ENCODE measurements at places on chromosomes 6 and 20. TPM values are rescaled to one million over a fixed set of nuclear protein-coding genes. Genes with fewer than 3 reads are reported as not detected.

GRCh38 chr6:56729719-56730118, 87.0 kb upstream of the DST start:
- DNase-seq: no peak

GRCh38 chr20:7703551-7703961, 236.7 kb downstream of the HAO1 start:
- no peak for DNase-seq

DNA sequence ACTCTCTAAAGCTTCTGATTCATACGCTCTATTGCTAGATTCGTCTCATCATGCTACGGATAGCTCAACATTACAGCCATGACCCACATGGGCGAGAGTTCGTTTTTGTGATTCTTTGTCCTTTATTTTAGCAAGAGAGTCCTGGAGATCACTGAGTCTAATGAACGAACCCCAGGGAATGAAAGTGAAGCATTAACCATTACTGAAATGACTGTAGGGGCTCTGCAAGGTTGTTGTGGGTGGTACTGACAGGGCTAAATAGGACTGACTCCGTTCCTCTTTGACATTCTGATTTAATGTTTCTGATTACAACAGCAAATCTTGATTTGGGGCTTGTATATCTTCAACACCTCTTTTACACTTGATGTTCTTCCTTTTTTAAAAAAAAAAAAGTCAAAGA, 13.7 kb upstream of the RTF2 start:
- DNase-seq: no peak

GRCh38 chr20:47664744-47665143, 120.5 kb downstream of the SULF2 start:
- no peak for DNase-seq

GRCh38 chr6:41167173-41167963, 4.5 kb upstream of the TREM2 start:
- no peak for DNase-seq

The LTB gene
- polyA plus RNA-seq: 1.6 TPM

The PGBD1 gene
- 2.9 TPM for polyA plus RNA-seq

The C6orf58 gene
- polyA plus RNA-seq: 0.16 TPM

The BPIFB4 gene
- polyA plus RNA-seq: not detected
